ENCODE measurements at places on chromosomes 7 and 10.
A peak's percentile ranks its signal among the peaks of the same experiment; 100 is the strongest.

DNA sequence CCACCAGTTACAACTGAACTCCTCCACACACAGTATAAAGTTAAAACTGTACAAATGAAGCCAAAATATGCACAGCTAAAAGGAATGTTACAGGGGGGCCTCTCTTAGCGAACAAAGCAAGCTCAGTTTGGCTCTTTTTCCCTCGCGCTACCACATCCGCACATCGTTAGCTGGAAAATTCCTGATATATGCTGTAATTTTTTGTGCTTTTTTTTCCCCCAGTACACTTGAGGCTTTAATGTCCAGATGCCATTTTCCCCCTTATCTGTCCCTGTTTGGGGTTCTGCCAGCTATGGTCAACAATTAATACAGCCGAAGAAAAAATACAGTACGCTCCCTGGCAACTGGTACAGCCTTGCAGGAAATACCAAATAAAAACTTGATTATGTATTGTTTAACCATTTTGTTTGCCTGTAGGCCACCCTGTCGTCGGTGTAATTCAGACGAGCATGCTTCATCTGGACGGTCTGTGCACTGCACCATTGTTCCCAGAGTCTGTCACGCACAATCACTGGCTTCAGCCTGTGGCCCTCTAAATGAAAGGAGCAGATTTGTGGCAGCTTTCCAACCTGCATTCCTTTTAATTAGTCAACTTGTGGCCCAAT is 108.1 kb upstream of the FAM133B start:
- peak; percentile 53 for DNase-seq

- no peak for DNase-seq
Measured at GRCh38 chr7:1567896-1568510, 1.8 kb downstream of the PSMG3 start.

DNA sequence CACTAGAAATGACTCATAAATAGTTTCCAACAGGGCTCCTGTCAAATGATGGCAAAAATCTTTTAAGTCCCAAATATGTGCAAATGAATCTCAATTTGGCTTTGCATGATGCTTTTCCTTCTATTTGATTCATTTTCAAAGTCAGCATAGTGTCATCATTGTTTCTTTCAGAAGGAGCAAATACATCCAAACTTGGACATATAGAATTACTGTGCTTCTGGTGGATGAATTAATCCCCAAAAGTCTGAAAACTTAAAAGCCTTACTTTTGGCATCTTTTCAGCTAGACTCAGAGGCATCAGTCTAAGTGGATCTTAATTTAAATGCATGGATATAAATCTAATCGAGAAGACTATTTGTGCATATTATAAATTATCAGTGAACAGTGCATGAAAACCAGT is 578.1 kb upstream of the FZD8 start:
- no peak for DNase-seq

DNA sequence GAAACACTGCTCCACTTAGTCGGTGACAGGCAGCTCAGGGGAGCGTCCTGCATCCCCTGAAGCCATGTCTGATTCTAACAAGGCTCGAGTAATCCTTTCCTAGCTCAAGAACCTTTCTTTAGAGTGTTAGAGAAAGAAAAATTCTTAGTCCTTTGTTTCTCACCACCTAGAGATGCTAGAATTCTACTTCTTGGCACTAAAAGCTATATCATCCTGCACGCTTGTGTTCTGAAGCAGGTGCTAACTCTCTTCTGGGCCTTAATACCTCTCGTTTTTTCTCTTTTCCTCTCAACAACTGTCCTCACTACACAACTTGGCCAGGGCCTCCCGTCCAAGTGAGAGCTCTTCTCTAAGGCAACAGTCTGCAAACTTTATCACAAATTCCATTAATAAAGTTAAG is at the start of gene LYZL2:
TSS of gene LYZL2 (minus strand) at position 101 of the 400 bp plus-strand sequence. CDS start 2,838 bp downstream, outside the sequence.
- peak; percentile 7 for DNase-seq

DNA sequence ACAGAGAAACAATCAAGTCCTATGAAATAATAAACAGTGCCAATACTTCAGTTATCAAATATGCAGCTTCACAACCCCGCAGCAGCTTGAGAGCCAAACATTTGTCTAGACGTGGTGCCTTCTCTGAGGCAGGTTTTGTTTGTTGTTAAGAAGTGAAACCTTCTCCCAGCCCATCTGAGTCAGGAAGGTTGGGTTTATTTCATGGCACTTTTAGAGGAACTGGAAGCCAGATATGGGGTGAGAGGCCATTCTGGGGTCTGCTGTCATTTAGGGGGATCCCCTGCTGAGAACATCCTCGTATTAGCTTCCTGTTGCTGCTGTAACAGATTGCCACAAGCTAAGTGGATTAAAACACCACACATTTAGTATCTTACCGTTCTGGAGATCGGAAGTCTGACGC is 113.6 kb downstream of the GRK5 start:
- no peak for DNase-seq

GRCh38 chr7:51467384-51468017 is 150.9 kb upstream of the COBL start:
- no peak for DNase-seq

- no peak for DNase-seq
Measured at GRCh38 chr10:69750011-69750373, 51.7 kb upstream of the COL13A1 start.

GRCh38 chr7:49840751-49841405 is 67.4 kb downstream of the VWC2 start:
- no peak for DNase-seq

- DNase-seq: no peak
Measured at GRCh38 chr7:44048031-44048795, 3.7 kb downstream of the DBNL start.

GRCh38 chr10:50216894-50217293 is 34.4 kb downstream of the ASAH2 start:
- DNase-seq: no peak

DNA sequence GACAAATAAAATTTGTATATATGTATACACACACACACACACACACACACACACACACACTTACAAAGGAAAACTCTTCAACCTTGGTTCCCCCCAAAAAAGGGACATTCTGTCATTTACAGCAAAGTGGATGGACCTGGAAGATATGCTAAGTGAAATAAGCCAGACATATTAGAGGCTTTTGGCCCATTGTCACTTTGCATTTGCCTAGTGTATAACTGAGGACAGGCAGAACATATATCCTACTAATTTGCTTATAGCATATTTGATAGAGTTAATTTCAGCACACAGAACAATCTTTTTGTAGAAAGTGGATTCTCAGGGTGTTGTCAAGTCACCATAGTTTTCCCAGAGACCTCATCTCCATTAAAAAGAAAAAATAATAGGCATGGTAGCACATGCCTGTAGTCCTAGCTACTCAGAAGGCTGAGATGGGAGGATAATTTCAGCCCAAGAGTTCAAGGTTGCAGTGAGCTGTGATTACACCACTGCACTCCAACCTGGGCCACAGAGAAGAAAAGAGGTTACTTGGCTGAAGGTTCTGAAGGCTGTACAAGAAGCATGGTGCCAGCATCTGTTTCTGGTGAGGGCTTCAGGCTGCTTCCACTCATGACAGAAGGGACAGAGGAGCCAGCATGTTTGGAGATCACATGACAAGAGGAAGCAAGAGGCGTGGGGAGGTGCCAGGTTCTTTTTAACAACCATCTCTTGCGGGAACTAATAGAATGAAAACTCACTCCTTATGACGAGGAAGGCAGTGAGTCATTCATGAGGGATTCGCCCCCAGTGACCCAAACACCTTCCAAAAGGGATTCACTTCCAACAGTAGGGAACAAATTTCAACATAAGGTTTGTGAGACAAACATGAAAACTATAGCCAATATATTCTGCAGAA is 135.6 kb downstream of the TMEM168 start:
- DNase-seq: no peak
